ENCODE measurements at places on chromosomes 12 and 14.

DNA sequence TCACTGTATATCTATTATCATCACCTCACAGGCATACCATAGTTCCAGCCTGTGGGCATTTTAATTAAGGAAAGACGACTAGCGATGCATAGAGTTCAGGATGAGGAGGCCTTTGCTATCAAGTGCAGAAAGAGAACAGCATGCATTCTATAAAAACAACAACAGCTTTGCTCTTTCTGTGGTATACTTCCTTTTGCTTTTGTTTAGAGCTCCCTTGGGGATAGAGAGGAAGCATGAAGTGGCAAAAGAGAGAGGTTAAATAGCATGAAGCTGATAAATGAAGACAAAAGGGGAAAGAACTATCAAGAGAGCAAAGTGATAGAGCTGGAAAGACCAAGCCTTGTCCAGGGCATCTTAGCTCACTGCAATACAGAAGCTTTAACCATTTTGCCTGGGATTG is 23.5 kb downstream of the IFNG-AS1 start:
- no peak for DNase-seq

DNA sequence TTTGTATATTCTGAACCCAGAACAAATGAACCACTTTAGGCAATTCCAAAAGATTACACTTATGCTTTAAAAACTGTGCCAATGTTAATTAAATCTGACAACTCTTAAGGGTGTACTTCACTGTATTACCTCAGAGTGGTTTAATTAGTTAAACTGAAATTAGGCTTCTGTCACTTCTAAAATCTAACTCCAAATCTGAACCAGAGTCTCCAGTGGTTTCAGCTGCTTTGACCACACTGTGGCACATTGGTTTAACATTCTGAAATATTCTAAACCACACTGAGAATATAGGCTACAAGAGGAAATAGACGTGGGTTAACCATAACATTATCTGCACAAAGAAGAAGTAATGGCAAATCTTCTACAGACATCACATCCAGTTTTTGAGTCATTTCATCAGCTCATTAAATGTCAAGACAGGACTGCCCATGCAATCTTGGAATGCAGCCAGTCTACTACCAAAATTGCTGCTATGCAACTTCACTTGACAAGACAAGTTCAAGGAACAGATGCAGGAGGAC is 94.8 kb downstream of the LRP6 start:
- DNase-seq, result no peak

DNA sequence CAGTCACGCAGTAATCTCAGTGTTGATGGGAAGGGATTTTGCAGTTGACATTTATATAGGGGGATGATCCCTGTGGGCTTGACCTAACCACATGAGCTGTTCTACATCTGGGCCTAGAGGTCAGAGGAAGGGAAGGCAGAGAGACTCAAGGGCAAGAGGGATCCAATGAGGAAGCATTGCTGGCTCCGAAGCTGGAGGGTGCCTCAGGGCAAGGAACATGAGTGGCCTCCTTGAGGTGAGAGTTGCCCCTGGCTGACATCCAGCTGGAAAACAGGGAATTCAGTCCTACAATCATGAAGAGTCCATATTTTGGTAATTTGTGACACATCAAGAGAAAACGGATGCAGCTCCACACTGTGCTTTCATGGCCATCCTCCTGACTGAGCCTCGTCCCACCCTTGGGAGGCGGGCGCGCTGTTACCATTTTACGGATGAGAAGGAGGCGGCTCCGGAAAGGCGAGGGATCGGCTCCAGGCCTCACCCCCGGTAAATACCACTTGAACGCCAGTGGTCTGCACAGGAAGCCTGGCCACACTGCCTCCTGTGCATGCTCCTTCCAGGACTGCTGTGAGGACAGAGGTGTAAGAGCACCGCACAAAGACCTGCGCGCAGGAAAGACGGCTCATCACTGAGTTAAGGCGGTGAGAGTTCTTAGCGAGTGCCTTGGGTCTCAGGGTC is 18.5 kb upstream of the FKBP4 start:
- no peak for DNase-seq

- no peak for DNase-seq
Measured at GRCh38 chr12:92010853-92011701, 134.6 kb downstream of the BTG1 start.

Measured in Karpas-422 (cell line).